Type B pancreatic cell (in vitro differentiated cells): ENCODE measurements at places on chromosomes 13 and 19. TPM values are rescaled to one million over a fixed set of nuclear protein-coding genes. Genes with fewer than 3 reads are reported as not detected.

Gene TSHZ3
- 3.1 and 21.2 TPM in 2 replicates for total RNA-seq

Gene ZNF730
- total RNA-seq: 2.6 and 12.9 TPM in 2 replicates

Gene TLE2
- total RNA-seq: 37.7 and 52.8 TPM in 2 replicates

Gene NKG7
- total RNA-seq: not detected in 2 replicates

Gene ZNF888
- total RNA-seq: 8.9 and 12.5 TPM in 2 replicates

Gene LGALS4
- total RNA-seq: 33.4 and 104 TPM in 2 replicates

Gene ADGRE3
- total RNA-seq: not detected in 2 replicates

Gene CGB3
- total RNA-seq: 6.1 TPM in 1 of 2 replicates, not detected in the other

Gene CEACAM4
- total RNA-seq: not detected in 2 replicates

Gene OR7E24
- not detected in 2 replicates for total RNA-seq

Gene THSD8
- total RNA-seq: 10.1 and 19.4 TPM in 2 replicates

Gene CPB2
- 0.19 and 0.31 TPM in 2 replicates for total RNA-seq

Gene SCN1B
- total RNA-seq: 0.88 and 1.1 TPM in 2 replicates

Gene PODNL1
- total RNA-seq: 0.48 and 0.75 TPM in 2 replicates

Gene ZNF180
- 11.3 and 12.4 TPM in 2 replicates for total RNA-seq

Gene GNA15
- total RNA-seq: 1.6 and 3.9 TPM in 2 replicates

Gene COL4A2
- total RNA-seq: 38.6 and 145 TPM in 2 replicates

Gene ZNF439
- 2.1 and 2.5 TPM in 2 replicates for total RNA-seq

Gene ATP1A3
- total RNA-seq: 5.6 TPM in 1 of 2 replicates, not detected in the other

Gene AP2S1
- 128 and 135 TPM in 2 replicates for total RNA-seq

Gene GARIN5A
- 1.9 and 5.2 TPM in 2 replicates for total RNA-seq

Gene GTF2F1
- total RNA-seq: 63.3 and 72.4 TPM in 2 replicates

Gene ZFR2
- total RNA-seq: 1.00 and 4.7 TPM in 2 replicates

Gene PALM3
- 0.83 and 8.1 TPM in 2 replicates for total RNA-seq

Gene SOX21
- 9.6 and 11.4 TPM in 2 replicates for total RNA-seq

Gene MTMR6
- total RNA-seq: 11.4 and 11.8 TPM in 2 replicates
